Choroid plexus epithelial cell (primary cell): ENCODE measurements at places on chromosomes 5 and 9.

GRCh38 chr5:57900381-57900944 lies 417.9 kb upstream of the ACTBL2 start:
- peak; percentile 45 for DNase-seq

DNA sequence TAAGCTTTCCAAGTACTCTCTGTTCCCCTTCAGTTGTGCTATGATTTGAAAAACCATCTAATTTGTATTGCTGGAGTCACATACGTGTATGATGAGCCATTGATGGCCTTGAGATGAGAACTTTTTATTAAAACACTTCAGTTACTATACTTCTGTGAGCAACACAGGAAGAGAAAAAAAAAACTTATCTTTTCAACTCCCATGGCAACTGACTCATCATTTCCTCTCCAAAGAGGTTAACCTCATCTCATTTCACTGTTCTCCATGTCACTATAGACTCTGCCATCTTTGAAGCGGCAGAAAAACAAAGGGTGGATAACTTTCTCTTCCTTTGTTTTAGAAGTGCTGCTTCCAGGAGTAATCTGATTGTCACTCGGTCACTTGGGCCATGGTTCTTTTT lies 104.3 kb upstream of the PCSK1 start:
- peak; percentile 90 for DNase-seq

DNA sequence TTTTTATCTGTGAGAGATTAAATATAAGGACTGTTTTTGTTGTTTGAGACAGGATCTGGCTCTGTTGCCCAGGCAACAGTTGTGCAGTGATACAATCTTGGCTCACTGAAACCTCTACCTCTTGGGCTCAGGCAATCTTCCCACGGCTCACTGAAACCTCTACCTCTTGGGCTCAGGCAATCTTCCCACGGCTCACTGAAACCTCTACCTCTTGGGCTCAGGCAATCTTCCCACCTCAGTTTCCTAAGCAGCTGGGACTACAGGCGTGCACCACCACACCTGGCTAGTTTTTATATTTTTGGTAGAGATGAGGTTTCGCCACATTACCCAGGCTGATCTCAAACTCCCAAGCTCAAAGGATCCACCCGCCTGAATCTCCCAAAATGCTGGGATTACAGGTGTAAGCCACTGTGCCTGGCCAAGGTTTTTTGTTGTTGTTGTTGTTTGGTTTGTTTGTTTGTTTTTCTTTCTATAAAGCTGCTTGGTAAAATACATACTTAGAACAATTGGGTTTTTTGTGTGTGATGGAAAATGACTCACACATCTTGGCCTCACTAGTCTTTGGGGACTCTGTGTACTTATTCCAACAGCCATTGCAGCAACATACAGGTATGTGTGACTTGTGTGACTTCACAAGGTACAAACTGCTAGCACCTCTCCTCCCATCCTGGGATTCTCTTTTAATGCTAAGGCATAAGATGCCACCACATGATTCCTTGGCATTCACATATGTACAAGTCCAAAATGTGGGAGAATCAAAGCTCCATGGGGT lies 36.5 kb upstream of the RASA1 start:
- DNase-seq, result peak; percentile 44

DNA sequence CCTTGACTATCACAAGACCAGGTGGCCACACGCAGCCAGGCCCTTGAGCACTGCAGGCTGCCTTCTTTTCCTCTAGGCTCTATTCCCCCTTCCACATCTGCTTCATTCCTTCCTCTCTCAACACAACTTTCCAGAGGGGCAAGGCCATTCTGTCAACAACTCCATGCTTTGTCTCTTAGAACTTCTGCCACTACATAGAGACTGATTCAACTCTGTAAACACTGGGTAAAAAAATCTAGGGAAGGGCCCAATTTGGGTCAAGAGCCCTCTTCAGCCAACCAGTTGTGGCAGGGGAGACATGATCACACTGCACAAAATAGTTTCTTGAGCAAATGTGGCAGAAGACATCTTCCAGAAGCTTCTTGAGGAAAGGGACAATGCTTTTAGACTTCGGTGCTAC lies 55.6 kb downstream of the ATPSCKMT start:
- no peak for DNase-seq

DNA sequence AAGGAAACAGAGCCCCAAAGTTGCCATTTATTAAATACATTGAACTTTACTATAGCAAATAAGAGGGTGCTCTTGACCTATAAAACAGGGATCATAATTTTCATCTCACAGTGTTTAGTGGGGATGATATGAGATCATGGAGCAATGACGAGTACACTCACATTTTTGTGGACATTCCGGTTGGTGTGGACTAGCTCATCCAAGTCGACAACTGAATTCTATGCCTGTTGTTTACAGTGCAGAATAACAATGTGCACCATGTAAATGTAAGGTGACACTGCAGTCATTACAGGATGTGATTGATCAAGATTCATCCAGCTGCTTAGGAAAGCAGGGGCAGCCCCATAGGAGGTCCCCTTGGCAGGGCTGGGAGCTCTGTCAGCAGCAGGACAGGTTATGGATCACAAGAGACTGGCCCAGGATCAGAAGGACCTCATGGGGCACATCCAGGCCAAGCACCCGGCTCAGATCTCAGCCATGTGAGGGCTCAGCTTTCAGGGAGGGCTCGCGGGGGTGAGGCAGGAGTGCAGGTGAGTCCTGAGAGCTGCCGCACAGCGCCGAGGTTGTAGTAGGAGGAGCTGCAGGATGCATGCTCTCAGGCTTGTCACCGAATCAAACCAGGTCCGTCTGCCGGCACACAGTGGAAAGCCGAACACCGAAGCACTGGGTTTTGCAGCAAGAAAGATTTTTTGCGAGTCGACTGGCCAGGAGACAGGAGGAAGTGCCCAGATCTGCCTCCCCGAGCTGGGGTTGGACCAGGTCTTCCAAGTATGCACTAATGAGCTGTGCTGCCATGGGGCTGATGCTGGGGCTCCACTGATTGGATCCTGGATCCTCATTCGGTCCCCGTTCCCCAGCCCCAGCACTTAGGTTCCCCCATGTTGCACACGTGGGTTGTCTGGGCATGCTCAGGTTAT lies 28.2 kb downstream of the MRPL36 start:
- no peak for DNase-seq

DNA sequence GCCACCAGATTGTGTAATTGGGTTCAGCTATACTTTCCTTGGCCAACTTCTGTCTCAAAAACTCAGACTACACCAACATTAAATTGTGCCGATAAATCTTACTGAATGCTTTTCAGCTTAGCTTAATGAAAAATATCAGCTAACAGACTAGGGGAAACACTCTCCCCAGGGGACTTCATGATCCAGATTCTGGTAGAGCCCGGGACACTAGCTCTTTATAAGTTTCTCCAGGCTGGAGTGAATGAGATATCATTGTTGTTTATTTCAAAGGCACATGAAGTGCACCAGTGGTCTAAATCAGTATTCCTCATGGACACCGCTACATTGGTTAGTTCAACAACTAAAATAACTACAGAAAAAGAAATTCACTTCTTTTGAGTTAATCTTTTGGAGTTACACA lies 10.5 kb upstream of the LHFPL2 start:
- no peak for DNase-seq

DNA sequence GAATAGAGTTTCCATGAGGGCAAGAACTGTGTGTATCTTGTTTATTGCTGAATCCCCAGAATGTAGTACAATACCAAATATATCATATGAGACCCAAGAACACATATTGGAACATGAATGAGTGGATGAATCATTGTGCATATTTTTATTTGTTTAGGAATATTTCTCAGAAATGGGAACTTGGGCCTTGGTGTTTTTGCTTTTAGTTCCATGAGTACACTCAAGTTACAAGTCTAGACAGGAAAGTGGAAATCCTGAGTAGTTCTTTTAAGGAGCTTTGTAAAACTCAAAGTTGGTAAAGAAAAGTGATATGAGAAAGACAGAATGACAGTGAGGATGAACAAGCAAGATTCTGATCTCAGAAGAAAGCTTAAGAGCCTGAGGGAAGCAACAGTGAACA lies 647.0 kb downstream of the EFNA5 start:
- peak; percentile 4 for DNase-seq

DNA sequence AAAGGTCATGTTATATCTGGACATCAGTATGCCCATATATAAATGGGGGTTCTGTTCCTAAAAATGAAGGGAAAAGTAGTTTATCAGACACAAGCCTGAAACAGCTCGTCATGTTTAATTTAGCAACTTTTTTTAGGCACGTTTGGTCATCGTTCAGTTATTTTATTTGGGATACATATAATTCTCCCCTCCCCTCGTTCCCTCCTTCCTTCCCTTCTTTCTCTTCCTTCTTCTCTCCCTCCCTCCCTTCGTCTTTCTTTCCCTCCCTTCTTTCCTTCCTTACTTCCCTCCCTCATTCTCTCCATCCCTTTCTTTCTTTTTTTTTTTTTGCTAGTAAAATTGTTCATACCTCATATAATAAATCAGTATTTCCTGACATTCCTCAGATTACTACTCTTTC lies 3.4 kb downstream of the PPWD1 start:
- DNase-seq, result no peak

DNA sequence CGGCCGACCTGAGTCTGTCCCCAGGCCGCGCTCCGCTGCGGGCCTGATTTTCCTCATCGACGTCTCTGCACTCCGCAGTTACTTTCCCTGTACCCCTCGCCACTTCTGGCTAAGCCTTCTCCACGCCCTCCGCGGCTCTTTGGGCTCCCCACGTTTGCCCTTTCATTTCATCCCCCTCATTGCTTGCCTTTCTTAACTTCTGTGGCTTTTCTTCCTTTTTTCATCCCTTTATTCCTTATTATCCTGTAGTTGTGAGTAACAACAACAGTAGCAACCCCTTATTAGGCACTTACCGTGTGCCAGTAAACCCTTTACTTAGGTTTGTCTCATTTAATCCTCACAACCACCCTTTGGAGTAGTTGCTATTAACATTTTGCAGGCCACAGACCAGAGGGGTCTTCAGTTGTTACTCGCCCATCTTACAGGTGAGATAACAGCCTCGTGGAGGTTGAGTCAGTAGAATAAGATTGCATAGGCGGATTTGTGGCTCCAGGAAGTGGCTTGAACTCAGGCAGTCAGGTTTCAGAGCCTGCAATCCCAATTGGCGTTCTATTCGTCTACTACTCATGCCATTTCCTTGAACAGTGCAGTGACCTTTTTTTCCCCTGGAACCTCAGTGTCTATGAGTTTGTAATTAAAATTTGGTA lies 724 bp downstream of the TCERG1 start:
- peak; percentile 59 for DNase-seq

DNA sequence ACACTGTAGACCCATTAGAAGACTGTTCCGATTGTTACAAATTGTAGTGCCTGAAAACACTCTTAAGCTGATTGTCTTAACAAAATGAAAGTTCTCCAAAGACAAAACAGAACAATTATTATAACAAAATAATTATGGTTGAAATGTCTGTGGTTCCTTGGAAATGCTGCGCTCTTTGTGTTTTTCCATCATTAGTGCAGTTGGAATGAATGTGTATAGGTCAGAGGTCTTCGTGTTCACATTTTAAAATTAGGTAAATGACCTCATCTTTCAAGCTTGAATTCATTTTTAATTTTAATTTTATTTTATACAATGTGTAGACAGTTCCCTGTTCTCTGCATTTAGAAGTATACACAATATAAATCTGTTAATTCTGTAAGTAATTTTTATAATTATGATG lies 56.7 kb upstream of the NXNL2 start:
- peak; percentile 22 for DNase-seq

GRCh38 chr5:139684350-139684880 lies 36.3 kb downstream of the CXXC5 start:
- no peak for DNase-seq

GRCh38 chr5:1297243-1297642 lies 2.4 kb upstream of the TERT start:
- DNase-seq, result no peak

- DNase-seq, result no peak
These were observed 332.0 kb downstream of the TRIM32 start for GRCh38 chr9:117018966-117019617.

- DNase-seq, result peak; percentile 89
These were observed 26.0 kb downstream of the GABRP start for GRCh38 chr5:170809551-170809950.

GRCh38 chr9:80158554-80159170 lies 586.9 kb downstream of the TLE4 start:
- DNase-seq, result no peak

DNA sequence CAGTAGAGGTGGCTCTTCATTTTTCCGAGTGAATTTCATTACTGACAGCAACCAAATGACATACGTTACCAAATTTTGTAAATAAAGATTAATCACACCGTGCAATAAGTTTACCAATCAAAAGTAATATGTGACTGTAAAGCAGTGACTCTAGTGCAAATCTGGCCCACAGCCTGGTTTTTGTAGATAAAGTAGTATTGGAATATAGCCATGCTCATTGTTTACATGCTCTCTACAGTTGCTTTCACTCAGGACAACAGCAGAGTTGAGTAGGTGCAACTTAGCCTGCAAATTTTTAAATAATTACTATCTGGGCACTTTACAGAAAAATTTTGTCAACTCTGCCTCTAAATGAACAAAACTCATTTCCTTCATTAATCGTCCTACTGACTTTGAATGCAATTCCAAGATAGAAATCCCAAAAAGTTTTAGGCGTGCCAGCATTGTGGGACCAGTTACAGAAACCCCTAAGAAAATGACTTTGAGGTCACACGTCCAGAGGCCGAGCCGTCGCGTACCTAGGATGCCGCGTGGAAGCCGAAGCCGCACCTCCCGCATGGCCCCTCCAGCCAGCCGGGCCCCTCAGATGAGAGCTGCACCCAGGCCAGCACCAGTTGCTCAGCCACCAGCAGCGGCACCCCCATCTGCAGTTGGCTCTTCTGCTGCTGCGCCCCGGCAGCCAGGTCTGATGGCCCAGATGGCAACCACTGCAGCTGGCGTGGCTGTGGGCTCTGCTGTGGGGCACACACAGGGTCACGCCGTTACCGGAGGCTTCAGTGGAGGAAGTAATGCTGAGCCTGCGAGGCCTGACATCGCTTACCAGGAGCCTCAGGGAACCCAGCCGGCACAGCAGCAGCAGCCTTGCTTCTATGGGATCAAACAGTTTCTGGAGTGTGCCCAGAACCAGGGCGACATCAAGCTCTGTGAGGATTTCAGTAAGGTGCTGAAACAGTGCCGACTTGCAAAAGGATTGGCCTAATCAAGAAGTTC lies 180.7 kb upstream of the TLE4 start:
- DNase-seq, result no peak

- DNase-seq, result peak; percentile 74
These were observed 34.4 kb upstream of the MRPS30 start for GRCh38 chr5:44774279-44774880.

DNA sequence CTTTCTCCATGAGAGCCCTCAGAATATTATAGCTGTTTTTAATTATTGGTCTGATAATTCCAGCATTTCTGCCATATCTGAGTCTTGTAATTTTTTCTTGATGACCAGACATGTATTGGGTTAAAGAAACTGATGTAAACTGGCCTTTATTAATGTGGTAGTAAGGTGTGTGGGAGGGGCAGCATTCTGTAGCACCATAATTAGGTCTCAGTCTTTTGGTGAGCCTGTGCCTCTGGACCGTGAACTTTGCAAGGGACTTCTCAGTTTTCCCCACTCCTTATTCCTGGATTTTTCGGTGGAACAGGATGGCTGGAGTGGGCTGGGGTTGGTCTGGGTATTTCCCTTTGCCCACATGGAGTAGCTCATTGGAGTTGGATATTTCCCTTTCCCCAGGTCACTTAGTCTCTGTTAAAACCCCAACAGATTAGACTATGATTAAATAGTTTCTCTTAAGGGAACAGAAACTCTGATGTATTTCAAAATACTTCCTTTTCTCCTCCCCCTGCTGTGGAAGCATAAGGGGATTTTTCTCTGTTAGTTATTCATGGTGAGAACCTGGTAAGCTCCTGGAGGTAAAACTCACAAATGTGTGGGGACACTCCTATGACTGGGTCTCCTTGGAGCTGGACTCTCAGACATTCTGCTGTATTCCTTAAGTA lies 52.4 kb downstream of the FSD1L start:
- DNase-seq, result peak; percentile 58
